ENCODE measurements at places on chromosomes 13 and 19.
A peak's percentile ranks its signal among the peaks of the same experiment; 100 is the strongest.

DNA sequence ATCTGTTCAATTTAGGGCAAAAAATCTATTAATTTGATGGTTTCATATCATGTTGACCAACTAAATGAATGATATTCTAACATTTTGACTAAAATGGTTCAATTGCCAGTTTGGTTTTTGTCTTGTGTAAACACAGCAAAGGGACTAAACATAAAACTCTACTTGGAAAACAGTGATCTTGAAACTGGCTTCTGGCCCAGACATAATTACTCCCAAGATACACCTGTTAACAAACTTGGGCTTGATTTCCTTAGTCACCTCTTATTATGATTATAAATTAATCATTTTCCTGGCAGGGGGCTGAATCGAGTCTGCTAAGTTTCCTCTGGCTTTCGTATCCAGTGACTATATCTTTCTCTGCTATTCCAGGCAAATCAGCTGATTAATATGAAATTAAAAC, 78.0 kb upstream of the OXGR1 start:
- H3K27me3 ChIP-seq: peaks cover 5% of the 10 kb centered on the region
- no peak overlapping the region for H3K27ac ChIP-seq
- DNase-seq: no peak
- no peaks in the 10 kb centered on the region for H3K4me1 ChIP-seq
- no peaks in the 10 kb centered on the region for H3K36me3 ChIP-seq
- H3K4me3 ChIP-seq: no peak overlapping the region

GRCh38 chr19:29576761-29577648, 29.1 kb upstream of the POP4 start:
- H3K36me3 ChIP-seq: no peaks in the 10 kb centered on the region
- H3K4me1 ChIP-seq: no peaks in the 10 kb centered on the region
- H3K27me3 ChIP-seq: peaks cover 2% of the 10 kb centered on the region
- DNase-seq: no peak

DNA sequence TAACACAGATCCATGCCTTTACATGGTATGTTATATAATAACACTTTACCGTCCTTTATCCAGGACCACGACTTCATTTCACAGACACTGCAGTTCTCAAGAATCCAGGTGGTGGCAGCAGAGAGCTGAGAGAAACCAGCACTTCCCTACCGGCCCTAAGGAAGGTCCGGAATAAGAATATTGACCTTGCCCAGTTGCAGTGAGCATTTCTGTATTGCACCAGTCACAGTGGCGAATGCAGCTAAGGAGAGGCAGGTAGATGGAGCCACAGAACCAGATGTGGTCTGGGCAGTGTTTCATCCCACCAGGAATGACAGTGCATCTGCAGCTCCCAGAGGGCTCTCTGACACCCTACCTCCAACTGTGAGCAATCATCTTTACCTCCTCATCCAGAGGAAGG, 44.6 kb downstream of the ZNF787 start:
- no peaks in the 10 kb centered on the region for H3K36me3 ChIP-seq
- H3K27me3 ChIP-seq: no peaks in the 10 kb centered on the region
- DNase-seq: no peak
- H3K4me1 ChIP-seq: peaks cover 9% of the 10 kb centered on the region
- H3K27ac ChIP-seq: no peak overlapping the region

- no peak for DNase-seq
- no peaks in the 10 kb centered on the region for H3K27me3 ChIP-seq
- H3K27ac ChIP-seq: no peak overlapping the region
- no peaks in the 10 kb centered on the region for H3K36me3 ChIP-seq
Measured at GRCh38 chr19:44776402-44777096, 1.1 kb upstream of the CBLC start.

- H3K36me3 ChIP-seq: peaks cover 36% of the 10 kb centered on the region
- no peak overlapping the region for H3K27ac ChIP-seq
- H3K4me1 ChIP-seq: no peaks in the 10 kb centered on the region
- DNase-seq: no peak
- no peak overlapping the region for H3K4me3 ChIP-seq
Measured at GRCh38 chr19:40724855-40725254, 7.9 kb downstream of the ITPKC start.

- H3K27me3 ChIP-seq: peaks cover 3% of the 10 kb centered on the region
- H3K27ac ChIP-seq: no peak overlapping the region
- DNase-seq: no peak
- no peaks in the 10 kb centered on the region for H3K4me1 ChIP-seq
- no peak overlapping the region for H3K4me3 ChIP-seq
- H3K36me3 ChIP-seq: no peaks in the 10 kb centered on the region
Measured at GRCh38 chr13:33758113-33758512, 59.8 kb upstream of the RFC3 start.

DNA sequence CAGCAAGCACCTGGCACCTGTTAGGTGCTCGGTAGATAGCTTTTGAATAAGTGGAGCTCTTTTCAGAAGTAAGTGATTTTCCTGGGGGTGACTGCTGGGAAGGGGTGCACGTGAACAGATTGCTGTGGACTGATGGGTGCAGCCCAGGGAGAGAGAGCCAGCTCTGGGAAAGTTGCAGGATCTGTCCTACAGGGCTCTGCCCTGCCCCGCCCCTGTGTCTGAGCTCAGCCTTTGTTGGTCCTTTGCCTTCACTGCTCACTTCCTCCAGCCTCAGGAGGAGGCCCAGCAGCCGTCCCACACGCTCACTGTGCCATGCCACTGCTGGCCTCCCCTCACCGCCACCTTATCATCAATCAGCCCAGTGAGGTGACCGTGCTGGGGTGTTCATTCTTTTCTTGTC, 33.7 kb upstream of the TEX29 start:
- H3K27me3 ChIP-seq: no peaks in the 10 kb centered on the region
- no peak overlapping the region for H3K4me3 ChIP-seq
- H3K36me3 ChIP-seq: peaks cover 91% of the 10 kb centered on the region
- no peak overlapping the region for H3K27ac ChIP-seq

DNA sequence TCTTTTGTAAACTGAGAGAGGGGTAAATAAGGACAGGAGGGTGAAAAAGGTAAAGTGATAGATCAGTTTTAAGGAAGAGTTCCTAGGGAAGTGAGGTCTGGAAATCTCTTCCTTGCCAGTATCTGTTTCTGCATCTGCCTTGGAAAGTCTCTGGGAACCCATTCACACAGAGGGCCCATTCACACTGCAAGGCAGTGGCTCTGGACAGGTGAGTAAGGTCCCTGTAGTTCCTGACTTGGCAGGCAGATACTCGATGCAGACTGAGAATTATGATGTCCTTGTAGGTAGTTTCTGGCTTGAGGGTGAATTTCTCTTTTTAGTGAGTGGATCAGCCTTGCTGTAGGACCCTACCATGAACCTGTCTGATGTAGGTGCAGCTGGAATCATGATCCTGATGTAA, 293.3 kb downstream of the NALCN start:
- no peak overlapping the region for H3K4me3 ChIP-seq
- no peaks in the 10 kb centered on the region for H3K36me3 ChIP-seq
- no peaks in the 10 kb centered on the region for H3K27me3 ChIP-seq
- no peak for DNase-seq

DNA sequence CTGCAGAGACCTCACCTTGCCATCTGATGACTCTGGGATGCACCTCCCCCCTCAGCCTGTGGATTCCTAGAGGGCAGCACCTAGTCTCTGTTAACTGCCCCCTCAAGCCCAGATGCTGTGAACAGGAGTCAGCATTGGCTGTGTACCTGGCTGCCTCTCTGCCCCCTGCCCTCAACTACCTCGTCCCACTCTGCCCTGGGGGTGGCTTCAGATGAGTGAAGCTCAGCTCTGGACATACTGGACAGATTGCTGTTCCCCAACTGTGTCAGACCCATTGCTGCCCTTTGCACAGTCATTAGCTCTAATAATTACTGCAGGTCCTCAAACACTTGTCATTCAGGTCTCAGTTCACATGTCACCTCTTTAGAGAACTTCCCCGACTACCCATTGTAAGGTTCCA, 182.1 kb upstream of the TSHZ3 start:
- no peak overlapping the region for H3K4me3 ChIP-seq
- no peaks in the 10 kb centered on the region for H3K4me1 ChIP-seq
- H3K27me3 ChIP-seq: no peaks in the 10 kb centered on the region
- H3K36me3 ChIP-seq: no peaks in the 10 kb centered on the region
- no peak overlapping the region for H3K27ac ChIP-seq

DNA sequence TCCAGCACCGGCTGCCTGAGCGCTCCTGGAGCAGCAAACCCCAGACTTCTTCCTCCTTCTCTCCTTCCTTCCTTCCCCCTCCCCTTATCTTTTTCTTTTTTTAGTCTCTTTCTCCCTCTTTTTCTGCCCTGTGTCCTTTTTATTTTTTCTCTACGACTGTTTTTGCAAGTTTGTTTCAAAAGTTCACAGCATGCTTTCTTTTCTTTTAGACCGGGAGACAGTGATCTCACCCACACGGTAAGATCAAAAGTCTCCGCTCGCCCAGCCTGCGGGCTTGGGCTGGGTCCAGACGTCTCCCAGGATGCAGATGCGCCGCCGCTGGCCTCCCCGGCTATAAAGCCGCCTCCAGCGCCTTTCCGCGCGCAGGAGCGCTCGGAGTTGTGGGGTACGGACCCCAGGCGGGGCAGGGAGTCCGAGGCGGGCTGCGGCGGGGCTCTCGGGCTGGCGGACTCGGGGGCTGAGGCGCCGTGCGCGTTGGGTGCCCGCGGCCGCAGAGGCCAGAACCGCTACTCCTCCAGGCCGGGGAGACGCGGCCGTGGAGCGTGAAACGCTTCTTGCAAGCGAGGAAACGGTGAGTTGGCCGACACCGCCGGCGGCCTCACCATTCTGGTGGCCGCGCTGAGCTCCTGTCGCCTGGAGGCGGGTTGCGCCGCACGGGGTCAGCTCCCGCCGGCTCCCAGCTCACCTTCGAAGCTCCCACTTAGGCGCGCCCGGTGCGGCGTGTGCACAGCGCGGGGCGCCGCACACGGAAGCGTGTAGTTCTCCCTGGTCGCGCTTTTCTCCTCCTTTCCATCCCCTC, 2.0 kb upstream of the TSHZ3 start:
- no peak overlapping the region for H3K27ac ChIP-seq
- H3K27me3 ChIP-seq: peaks cover 45% of the 10 kb centered on the region
- H3K4me1 ChIP-seq: peaks cover 56% of the 10 kb centered on the region
- peak; percentile 16 for DNase-seq
- H3K36me3 ChIP-seq: no peaks in the 10 kb centered on the region

- no peaks in the 10 kb centered on the region for H3K27me3 ChIP-seq
- H3K4me3 ChIP-seq: no peak overlapping the region
- no peaks in the 10 kb centered on the region for H3K36me3 ChIP-seq
Measured at GRCh38 chr13:110945928-110946570, 31.2 kb upstream of the ANKRD10 start.

- no peak for DNase-seq
- no peaks in the 10 kb centered on the region for H3K4me1 ChIP-seq
- H3K27me3 ChIP-seq: no peaks in the 10 kb centered on the region
- H3K36me3 ChIP-seq: no peaks in the 10 kb centered on the region
- H3K27ac ChIP-seq: no peak overlapping the region
Measured at GRCh38 chr13:72146816-72147215, 279.8 kb upstream of the DACH1 start.

GRCh38 chr19:40947573-40947972, 43.5 kb upstream of the CYP2B6 start:
- DNase-seq: no peak
- H3K4me3 ChIP-seq: no peak overlapping the region
- H3K36me3 ChIP-seq: no peaks in the 10 kb centered on the region
- H3K4me1 ChIP-seq: no peaks in the 10 kb centered on the region
- H3K27me3 ChIP-seq: peaks cover 8% of the 10 kb centered on the region

- H3K4me3 ChIP-seq: no peak overlapping the region
- DNase-seq: no peak
- no peaks in the 10 kb centered on the region for H3K27me3 ChIP-seq
Measured at GRCh38 chr13:31209172-31209840, 9.5 kb downstream of the B3GLCT start.

GRCh38 chr13:33188093-33188882, 97.3 kb downstream of the STARD13 start:
- H3K4me1 ChIP-seq: no peaks in the 10 kb centered on the region
- no peak for DNase-seq
- H3K4me3 ChIP-seq: no peak overlapping the region
- no peak overlapping the region for H3K27ac ChIP-seq
- H3K36me3 ChIP-seq: no peaks in the 10 kb centered on the region
- H3K27me3 ChIP-seq: peaks cover 6% of the 10 kb centered on the region

DNA sequence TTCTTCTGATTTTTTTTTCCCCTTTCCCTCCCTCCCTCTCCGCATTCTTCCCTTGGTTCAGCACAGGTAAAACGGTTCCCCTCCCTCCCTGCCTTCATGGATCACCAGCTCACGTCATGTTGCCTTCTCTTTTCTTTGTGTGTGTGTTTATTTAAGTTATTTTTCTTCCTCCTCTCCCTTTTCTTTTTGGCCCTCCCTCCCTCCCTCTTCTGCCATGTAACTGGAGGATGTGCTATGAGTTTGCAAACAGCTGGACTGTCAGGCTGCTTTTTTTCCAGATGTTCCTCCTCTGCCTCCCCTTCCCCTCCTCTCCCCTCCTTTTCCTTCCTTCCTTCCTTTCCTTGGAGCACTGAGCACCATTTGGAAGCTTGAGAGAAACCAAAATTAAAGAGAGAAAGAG, 2.0 kb downstream of the LENG9 start:
- H3K27me3 ChIP-seq: no peaks in the 10 kb centered on the region
- no peak for DNase-seq
- no peak overlapping the region for H3K4me3 ChIP-seq
- peaks cover 32% of the 10 kb centered on the region for H3K4me1 ChIP-seq
- peaks cover 43% of the 10 kb centered on the region for H3K36me3 ChIP-seq

GRCh38 chr13:35990196-35990595, 141.0 kb downstream of the DCLK1 start:
- DNase-seq: no peak
- no peak overlapping the region for H3K27ac ChIP-seq
- H3K27me3 ChIP-seq: no peaks in the 10 kb centered on the region
- H3K36me3 ChIP-seq: no peaks in the 10 kb centered on the region

DNA sequence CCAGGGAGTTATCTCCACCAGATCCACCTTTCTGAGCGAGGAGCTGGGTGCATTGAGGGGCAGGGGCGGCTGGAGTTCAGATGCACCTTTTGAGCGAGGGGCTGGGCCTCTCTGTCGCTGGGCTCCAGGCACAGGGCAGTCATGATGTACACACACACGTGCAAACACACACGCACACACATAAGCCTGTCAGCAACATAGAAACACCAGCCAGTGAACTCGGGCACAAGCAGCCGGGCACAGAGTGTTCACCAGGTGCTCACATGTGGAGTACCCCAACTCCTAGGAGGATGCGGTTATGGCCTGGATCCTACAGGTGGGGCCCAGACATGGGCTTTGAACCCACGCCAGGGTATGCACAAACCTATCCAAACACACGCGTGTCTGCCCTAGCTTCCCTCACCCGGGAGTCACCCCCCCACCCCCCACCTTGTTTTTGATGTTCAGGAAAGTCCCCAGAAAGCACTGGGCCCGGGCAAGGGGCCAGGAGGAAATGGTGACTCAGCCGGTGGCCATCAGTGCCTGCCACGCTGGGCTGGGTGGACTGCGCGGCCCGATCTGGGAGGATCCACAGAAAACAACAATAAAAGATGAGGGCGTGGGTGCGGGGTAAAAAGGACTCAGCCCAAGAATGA, 13.3 kb downstream of the ARRDC2 start:
- no peaks in the 10 kb centered on the region for H3K27me3 ChIP-seq
- peak; percentile 66 for DNase-seq
- H3K27ac ChIP-seq: peak overlapping the region; percentile 65
- peaks cover 51% of the 10 kb centered on the region for H3K4me1 ChIP-seq
- no peaks in the 10 kb centered on the region for H3K36me3 ChIP-seq
- H3K4me3 ChIP-seq: no peak overlapping the region

GRCh38 chr13:30394751-30395191, 27.5 kb upstream of the UBE2L5 start:
- no peaks in the 10 kb centered on the region for H3K27me3 ChIP-seq
- peaks cover 24% of the 10 kb centered on the region for H3K4me1 ChIP-seq
- peak overlapping the region; percentile 91 for H3K27ac ChIP-seq

Measured in CD4-positive, CD25-positive, alpha-beta regulatory T cell (primary cell).